Lung microvascular endothelial cell (primary cell): ENCODE measurements at places on chromosomes 7 and 10. TPM values are rescaled to one million over a fixed set of nuclear protein-coding genes. Genes with fewer than 3 reads are reported as not detected.

DNA sequence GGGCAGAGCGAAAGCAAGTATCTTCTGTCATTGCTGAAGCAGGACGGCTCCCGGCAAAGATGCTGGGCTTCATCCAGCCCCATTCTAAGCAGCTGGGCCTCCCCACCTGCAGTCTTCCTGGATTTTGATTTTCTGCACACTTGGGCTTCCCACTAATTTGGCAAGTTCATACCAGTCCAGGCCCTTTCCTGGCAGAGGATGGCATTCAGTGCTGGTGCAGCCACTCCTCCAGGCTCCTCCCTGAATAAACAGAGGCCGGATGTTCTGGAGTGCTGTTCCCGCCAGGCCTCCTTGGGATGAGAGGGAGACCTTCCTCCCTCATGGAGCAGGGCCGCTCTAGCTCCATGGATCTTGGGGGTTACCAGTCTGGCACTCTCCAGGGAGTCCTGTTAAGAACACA is 3.4 kb downstream of the BAG3 start:
- no peak for DNase-seq

DNA sequence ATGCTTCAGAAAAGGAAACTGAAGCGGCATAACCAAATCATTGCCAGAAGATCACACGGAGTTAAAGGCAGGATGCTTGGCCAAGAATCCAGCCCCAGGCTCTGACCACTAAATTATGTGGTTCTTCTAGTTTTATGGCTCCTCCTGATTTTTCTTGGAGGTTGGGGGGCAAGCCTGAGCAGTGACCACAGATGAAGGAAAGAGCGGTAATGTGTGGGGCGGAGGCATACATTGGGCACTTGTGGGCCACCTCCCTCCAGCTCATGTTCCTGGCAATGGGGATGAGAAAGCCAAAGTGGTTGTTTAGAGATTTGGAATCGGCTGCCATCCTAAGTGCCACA is 3.2 kb downstream of the TRPV6 start:
- DNase-seq, result no peak

DNA sequence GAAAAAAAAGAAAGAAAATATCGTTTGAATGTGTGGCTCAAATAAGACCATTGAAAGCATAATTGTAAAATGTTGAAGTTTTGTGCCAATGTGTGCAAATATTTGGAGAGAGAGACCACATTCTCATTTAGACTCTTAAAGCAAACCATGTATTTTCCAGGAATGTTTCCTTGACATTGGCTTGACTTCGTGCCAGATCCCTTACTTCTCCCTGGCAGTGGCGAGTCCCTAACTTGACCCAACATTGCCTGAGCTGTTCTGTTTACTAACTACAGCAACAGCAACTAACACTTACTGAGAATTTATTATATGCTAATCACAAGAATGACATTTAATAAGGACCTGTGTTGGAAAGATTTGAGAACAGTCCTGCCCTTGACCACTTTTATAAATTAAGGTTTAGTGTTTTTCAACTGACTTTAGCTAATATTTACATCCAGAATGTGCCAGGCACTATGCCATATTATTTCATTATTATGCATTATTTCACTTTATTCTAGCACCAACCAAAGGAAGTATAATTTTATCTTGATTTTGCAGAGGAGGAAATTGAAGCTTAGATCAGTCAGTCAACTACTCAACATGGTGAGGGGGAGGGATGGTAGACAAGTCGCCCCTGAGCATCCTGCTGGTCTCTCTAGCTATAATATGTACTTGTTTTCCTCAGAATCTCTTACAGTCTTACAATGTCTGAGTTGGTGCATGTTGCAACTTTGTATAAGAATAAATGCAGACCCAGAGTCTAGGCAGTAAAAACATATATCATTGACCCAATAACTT is 29.7 kb downstream of the ZNF467 start:
- no peak for DNase-seq

DNA sequence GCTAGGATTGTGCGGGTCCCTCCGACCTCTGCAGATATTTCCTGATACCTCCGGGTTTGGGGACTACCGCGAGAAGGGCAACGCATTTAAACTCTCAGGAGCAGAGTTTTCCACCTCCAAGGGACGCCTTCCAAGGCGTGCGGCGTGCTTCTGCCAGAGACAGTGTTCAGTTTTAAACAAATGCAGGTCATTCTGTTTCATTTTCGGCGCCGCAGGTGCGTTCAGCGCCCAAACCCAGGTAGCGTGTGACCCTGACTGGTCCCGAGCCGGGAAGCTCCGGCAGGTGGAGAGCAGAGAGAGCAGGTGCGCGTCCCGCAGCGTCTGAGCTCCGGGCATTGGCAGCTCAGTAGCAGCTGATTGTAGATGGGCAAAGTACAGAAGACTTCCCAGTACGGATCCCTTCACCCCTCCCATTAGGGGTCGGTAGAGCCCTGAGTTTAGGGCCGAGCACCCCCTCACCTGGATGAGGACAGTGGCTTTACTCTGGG is 1.4 kb upstream of the CYP26A1 start:
- no peak for DNase-seq

- DNase-seq, result no peak
Measured at GRCh38 chr10:49284356-49284755, 14.6 kb upstream of the C10orf71 start.

- no peak for DNase-seq
Measured at GRCh38 chr7:108086546-108086945, 43.6 kb downstream of the LAMB4 start.

DNA sequence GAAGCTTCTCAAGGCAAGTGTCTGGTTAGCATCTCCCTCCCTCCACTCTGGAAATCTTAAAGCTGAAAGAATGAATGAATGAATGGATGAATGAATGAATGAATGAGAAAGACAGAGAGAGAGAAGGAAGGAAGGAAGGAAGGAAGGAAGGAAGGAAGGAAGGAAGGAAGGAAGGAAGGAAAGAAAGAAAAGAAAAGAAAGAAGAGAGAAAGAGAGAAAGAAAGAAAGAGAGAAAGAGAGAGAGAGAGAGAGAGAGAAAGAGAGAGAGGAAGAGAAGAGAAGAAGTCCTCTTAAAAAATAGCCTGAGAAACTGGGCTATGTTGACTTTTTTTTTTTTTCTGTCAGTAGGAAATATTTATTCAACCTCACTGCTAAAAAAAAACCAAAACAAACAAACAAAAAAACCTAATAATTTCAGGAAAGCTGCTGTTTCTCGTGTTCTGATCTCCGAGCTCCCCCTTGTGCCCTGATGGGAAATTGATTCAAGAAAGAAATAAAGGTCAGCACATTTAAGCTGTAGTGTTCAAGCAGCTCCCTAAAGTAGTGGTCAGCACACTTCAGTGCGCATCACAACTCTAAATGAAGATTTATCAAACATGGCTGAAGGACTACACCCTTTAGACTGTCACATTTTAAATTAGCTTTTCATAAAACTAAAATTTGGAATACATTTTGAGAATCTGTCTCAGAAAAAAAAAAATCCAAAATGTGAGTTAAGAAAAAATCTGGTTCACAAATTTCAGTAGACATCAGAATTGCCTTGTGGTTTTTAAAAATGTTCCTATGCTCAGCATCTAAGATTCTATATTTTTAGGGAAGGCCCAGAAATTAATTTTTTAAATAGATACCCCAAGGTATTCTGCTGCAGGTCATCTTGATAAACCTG is 154.3 kb downstream of the ELAPOR2 start:
- DNase-seq, result peak; percentile 31

DNA sequence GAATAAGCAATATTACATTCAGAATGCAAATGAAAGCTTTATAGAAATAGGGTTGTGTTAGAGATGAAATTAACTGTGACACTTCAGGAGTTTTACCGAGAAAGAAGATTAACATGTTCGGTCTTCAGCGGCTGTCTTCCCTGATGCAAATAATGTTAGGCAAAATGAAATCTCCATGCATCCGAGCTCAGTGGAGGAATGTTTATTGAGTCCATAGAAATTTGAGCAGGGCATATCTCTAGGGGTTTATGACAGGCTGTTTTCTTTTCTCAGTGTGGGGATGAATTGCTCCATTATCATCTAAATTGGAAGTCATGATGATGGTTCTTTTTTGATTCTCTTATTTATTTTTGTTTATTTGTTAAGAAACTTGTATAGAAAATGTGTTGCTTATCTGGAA is 31.7 kb downstream of the DYNC1I1 start:
- no peak for DNase-seq

- no peak for DNase-seq
Measured at GRCh38 chr10:91575044-91575610, 57.7 kb downstream of the PPP1R3C start.

GRCh38 chr7:142583446-142583845 is 165.8 kb upstream of the PRSS1 start:
- DNase-seq, result peak; percentile 83

DNA sequence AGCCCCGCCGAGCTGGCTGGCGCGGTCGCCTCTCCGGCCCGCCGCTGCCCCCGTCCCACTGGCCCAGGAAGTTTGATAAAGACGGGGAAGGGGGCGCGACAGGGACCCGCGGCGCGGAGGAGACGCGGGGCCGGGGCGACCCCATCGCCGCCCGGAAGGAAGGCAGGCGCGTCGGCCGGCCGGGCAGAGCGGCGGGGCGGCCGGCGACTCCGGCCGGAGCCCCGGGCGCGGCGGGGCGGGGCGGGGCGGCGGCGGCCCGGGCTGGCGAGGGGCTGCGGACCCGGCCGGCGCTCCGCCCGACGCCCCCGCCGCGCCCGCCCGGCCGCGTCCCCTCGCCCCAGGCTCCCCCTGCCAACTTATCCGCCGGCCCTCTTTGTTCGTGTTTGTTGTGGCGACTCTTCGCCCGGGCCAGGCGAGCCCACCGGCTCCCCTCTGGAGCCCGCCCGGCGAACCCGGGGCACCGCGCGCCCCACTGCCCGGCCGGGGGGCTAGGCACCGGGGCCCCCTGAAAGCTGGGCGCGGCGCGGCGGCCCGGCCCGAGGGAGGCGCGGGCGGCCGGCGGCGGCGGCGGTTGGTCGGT is 571 bp downstream of the KDM7A start:
- peak; percentile 43 for DNase-seq

- DNase-seq, result peak; percentile 5
Measured at GRCh38 chr10:68598978-68599770, 39.0 kb downstream of the TET1 start.

DNA sequence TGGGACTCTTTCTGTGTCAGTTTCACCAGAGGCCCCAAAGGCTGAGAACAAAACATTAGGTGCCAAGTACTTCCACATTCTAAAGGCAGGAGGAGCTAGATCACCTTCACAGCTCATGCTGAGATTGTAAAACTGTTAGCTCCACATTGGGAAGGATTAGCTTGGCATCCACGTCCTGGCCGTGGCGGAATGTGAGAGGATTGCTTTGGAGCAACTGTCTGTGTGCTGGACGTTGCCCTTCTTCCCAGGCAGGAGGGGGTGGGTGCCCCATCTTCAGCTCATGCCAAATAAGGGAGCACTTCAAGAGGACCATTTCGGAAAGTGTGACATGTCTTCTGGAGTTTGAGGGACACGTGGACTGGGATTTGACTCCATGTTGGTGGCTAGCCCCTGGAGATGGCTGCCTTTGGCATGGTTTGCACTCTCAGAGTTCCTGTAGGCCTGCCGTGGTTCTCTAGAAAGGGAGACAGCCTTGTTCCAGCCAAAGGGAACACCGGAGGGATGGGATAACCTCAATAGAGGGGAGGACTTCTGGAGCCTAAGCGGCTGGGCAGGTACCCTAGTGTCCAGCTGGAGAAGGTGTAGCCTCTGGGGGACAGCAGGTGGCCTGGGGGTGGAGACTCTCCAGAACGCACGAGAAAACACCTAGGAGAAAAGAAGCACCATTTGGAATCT is 19.9 kb upstream of the FMC1 start:
- peak; percentile 24 for DNase-seq

DNA sequence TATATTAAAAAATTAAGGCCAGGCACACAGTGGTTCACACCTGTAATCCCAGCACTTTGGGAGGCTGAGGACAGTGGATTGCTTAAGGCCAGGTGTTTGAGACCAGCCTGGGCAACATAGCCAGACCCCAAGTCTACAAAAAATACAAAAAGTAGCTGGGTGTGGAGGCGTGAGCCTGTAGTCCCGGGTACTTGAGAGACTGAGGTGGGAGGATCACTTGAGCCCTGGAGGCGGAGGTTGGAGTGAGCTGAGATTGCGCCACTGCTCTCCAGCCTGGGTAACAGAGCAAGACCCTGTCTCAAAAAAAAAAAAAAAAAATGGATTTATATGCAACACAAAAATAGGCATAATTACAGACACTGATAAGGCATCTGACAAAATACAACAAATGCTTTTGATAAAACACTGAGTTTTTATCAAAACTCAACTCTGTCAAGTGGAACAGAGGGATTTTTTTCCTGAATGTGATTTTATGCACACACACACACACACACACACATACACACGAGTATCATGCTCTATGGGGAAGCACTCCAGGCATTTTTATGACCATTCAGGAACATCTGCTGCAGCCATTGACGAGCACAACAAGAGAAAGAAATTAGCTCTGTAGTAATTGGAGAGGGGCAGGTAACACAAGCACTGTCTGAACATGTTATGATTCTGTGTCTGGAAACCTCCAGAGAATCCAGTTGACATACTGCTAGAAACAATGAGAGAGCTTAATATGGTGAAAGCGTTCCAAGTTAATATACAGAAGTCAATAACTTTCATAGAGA is 193.1 kb downstream of the WDR37 start:
- no peak for DNase-seq

DNA sequence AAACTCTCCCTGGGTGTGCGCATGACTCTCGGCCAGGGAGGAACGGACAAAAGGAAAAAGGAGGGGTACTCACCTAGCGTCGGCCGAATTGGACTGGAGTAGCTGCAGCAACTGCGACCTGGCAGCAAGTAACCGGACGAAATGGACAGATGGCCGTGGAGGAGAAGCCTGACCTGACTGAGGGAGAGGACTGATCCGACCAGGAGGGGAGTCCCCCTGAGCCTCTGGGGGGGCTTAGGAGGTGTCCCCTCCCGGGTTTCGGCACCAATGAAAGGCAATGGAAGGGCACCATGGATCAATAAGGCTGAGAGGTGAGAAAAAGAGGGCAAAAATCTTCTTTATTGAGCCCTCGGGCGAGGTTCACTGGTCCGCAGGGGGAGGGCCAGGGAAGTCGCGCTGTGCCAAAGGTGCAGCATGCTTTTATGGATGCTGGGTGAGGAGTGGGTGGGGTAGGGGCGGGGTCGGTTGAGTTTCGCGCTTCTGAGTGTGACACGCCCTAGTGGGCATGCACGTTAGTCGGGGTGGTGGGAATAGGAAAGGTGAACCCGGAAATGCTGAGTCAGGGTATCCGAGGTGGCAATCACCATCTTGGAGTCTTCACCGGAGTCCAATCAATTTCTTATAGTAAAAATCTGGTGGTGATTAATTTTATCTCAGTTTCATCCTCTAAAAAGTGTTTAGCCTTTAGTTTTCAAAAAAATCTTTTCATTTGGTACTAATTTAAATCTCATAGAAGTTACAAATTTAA is 638.5 kb upstream of the DPP6 start:
- DNase-seq, result no peak

DNA sequence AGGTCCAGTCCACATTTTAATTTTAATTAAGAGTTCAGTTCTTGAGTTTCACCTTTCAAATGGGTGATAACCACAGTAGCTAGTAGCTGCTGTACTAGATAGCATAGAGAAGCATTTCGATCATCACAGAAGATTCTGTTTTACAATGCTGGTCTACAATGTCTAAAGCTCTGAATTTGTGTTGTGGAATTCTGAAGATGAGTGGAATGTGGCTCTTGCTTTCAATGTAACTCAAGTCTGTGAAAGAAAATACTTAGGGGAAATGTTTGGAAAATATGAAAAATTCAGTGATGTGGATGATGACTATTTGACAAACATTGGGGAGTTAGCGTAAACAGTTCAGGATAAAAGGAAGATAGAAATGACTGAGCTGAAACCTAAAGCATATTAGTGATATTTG is 139.4 kb downstream of the GNAT3 start:
- DNase-seq, result no peak

The HILPDA gene
- 6.8 and 8.9 TPM in 2 replicates for total RNA-seq

The GJD4 gene
- not detected in 2 replicates for total RNA-seq

The CBX3 gene
- total RNA-seq, result 95.0 and 103 TPM in 2 replicates

The NAT16 gene
- not detected in 2 replicates for total RNA-seq

The TMEM270 gene
- total RNA-seq, result not detected in 2 replicates

The CALHM1 gene
- not detected in 2 replicates for total RNA-seq

The GIMAP1 gene
- total RNA-seq, result 13.3 and 16.7 TPM in 2 replicates
